Naive thymus-derived CD8-positive, alpha-beta T cell (primary cell): ENCODE measurements at places on chromosomes 11 and 22. TPM values are rescaled to one million over a fixed set of nuclear protein-coding genes. Genes with fewer than 3 reads are reported as not detected.

- no peak for DNase-seq
- H3K27me3 ChIP-seq = peaks cover 5% of the 10 kb centered on the region
- no peak overlapping the region for H3K4me3 ChIP-seq
- no peak overlapping the region for H3K27ac ChIP-seq
- H3K36me3 ChIP-seq = no peaks in the 10 kb centered on the region
These were observed 136.0 kb downstream of the C11orf58 start for GRCh38 chr11:16874275-16874975.

DNA sequence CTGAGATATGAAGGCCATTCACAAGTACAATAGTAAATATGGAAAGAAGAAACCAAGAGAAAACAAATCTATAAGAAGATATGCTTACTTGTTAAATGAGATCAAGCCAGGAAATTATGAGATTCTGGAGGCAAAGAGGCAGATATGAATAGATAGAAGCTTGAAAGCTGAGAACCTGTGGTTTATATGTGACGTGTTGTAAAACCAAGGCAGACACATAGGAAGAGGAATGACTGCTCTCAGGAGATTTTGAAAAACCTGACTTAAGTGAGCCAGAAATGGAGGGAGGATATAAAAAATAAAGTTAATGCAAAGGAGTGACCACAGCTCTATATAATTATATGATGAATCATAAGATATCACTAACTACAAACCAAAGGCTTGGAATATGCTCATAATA, 1160.5 kb upstream of the CNTN5 start:
- no peak overlapping the region for H3K4me3 ChIP-seq
- H3K4me1 ChIP-seq = no peaks in the 10 kb centered on the region
- DNase-seq = no peak
- no peaks in the 10 kb centered on the region for H3K27me3 ChIP-seq

Gene TUB
- total RNA-seq = not detected

Gene NOX4
- total RNA-seq = not detected

GRCh38 chr11:130728185-130729180, 187.8 kb downstream of the SNX19 start:
- peaks cover 10% of the 10 kb centered on the region for H3K27me3 ChIP-seq
- H3K4me1 ChIP-seq = no peaks in the 10 kb centered on the region
- no peak overlapping the region for H3K27ac ChIP-seq
- no peak overlapping the region for H3K4me3 ChIP-seq

Gene ZNF70
- total RNA-seq = 6.9 TPM

DNA sequence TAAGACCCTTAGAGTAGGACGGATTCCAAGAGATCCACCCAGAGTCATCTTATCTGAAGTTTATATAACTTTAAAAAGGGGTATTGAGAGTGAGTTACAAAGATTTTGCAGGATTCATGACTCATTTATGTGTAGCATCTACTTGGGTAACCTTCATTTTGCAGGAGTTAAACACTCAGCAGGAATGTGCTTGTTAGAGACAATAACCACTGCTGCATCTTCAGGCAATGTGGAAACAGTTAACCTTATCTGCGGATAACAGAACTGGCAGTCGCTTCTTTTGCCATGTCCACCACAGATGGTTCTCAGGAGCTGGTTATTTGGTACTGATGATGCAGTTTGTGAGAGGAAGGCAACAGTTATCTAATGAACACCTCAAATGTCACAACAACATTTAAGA, 417.9 kb upstream of the DDI1 start:
- H3K27ac ChIP-seq = no peak overlapping the region
- H3K4me1 ChIP-seq = no peaks in the 10 kb centered on the region
- no peaks in the 10 kb centered on the region for H3K36me3 ChIP-seq
- no peak for DNase-seq
- H3K27me3 ChIP-seq = no peaks in the 10 kb centered on the region
- no peak overlapping the region for H3K4me3 ChIP-seq
